Osteoblast (primary cell): ENCODE measurements at places on chromosomes 4 and X. TPM values are rescaled to one million over a fixed set of nuclear protein-coding genes. Genes with fewer than 3 reads are reported as not detected.
A peak's percentile ranks its signal among the peaks of the same experiment; 100 is the strongest.

DNA sequence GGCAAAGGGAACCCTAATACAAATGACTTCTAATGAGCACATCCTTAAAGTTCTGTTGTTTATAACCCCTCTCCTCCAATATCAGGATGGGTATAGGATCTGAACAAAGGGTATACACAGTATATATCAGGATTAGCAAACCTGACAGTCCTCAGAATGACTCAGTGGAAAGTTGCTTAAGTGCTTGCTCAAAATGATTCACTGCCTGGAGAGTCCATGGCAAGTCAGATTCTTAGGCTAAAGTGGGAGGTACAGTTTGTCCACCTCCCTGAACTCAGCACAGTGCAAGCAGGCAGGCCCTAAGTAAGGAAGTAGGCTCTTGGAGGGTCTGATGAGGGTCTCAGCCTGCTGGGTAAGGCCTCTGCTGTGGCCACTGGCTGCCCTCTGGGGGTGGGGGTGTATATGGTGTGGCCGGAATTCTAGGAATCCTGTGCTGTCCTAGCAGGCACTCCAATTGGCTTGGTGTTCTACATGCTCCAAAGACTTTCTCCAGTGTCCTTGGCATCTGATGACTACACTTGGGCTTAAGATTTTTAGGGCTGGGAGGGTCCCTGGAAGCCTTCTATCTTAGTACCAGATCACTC lies 54.3 kb downstream of the CHRDL1 start:
- H3K36me3 ChIP-seq: no peaks in the 10 kb centered on the region

DNA sequence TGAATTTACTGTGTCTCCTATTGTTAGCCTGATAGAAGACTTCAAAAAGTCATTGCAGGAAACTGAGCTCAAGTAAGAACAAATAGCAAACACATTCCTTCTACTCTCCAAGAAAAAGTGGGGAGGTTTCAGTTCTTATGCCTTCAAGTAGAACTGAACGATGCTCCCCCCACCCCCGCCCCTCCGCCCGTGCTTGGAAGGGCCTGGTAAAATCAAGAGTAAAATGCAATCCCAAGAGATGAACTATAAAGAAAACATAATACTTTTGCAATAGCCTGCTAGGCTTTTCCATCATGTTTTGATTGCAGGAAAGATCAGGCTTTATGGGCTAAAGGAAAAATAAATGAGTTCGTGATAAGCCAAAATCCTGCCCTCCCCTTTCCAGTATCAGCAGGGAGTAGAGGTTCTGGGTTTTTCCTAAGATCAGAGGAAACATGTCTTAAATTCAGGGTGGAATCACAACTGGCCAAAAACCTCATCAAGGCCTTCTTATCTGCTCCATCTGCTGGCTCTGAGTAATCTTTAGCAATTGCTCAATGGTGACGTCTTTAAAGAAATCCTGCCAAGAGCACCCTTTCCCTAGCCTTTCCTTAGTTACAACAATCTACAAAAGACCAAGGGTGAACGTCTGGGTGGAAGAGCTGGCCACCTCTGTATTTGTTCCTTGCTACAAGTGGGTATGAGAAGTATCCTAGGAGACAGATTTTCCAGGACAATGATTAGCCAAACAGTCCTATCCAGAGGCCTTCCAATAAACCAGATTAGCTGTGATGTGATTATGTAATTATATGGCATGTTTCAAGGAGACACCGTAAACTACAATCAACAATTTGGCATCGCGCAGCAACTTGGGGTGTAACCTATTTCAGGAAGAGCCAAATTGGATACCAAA lies 66.3 kb upstream of the FAM9C start:
- H3K36me3 ChIP-seq: no peaks in the 10 kb centered on the region
- peaks cover 20% of the 10 kb centered on the region for H3K4me1 ChIP-seq
- no peak overlapping the region for H3K4me3 ChIP-seq
- H3K27ac ChIP-seq: peak overlapping the region; percentile 90
- no peak for DNase-seq

DNA sequence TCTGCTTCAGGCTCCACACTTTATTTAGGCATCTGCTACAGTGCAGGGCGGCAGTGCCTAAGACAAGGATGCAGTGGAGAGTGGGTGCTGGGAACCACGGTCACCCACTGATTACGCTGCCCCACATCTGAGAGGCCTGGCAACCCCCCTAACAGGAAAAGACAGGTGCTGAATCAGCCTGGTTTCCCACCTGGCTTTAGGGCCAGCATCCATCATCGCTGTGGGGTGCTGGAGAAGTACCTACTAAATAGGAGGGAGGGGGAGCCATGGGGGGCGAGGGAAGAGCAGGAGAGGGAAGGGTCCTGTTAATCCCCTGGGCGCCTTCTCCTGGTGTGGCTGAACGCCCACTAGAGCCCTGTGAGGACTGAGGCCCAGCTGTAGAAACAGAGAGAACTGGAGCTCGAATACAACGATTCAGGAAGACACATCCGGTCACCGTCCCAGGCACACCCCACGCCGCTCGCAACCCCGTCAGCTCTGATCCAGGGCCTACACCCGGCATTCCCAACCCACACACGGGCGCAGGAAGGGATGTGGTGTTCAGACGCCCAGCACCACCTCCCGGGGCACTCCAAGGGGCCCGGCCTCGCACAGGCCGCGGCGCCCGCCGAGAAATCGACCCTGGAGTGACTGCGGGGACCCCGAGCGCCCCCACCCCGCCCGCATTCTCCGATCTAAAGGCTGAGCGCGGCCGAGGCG lies 554 bp downstream of the DCTD start:
- no peaks in the 10 kb centered on the region for H3K27me3 ChIP-seq
- peaks cover 19% of the 10 kb centered on the region for H3K4me1 ChIP-seq
- H3K4me3 ChIP-seq: peak overlapping the region; percentile 90
- peak overlapping the region; percentile 83 for H3K27ac ChIP-seq
- DNase-seq: peak; percentile 94
- peaks cover 20% of the 10 kb centered on the region for H3K36me3 ChIP-seq

DNA sequence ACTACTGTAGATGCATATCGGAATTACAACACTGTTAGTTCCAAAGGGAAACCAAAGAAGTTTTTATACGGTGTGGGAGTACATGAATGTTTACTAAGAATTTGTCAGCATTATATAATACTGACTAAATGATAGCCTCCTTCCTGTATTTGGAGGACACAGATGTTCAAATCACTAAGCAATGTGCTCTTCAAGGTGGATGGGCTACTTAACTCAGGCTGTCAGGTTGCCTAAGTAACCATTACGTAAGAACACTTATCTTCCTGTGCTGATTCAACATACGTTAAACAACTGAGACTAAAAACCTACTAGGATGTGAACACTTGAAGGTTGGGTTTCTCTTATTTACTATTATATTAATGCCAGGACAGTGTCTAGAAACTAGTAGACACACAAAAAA lies 81.9 kb upstream of the HPGD start:
- H3K27me3 ChIP-seq: no peaks in the 10 kb centered on the region
- no peaks in the 10 kb centered on the region for H3K36me3 ChIP-seq
- no peak overlapping the region for H3K27ac ChIP-seq
- H3K4me1 ChIP-seq: no peaks in the 10 kb centered on the region
- H3K4me3 ChIP-seq: no peak overlapping the region
- no peak for DNase-seq

The SLC25A14 gene
- 10.9 and 13.3 TPM in 2 replicates for total RNA-seq

The MAGEC3 gene
- not detected in 2 replicates for total RNA-seq

The TLR2 gene
- total RNA-seq: 0.29 and 0.36 TPM in 2 replicates

GRCh38 chrX:11351375-11352295 lies 58.4 kb downstream of the AMELX start:
- no peak for DNase-seq
- no peaks in the 10 kb centered on the region for H3K27me3 ChIP-seq
- peak overlapping the region; percentile 72 for H3K27ac ChIP-seq

The TIMP1 gene
- total RNA-seq: 904 and 922 TPM in 2 replicates

GRCh38 chrX:154714925-154715324 lies 36.0 kb downstream of the GAB3 start:
- peaks cover 31% of the 10 kb centered on the region for H3K4me1 ChIP-seq
- H3K27me3 ChIP-seq: no peaks in the 10 kb centered on the region
- DNase-seq: peak; percentile 74
- H3K36me3 ChIP-seq: no peaks in the 10 kb centered on the region
- no peak overlapping the region for H3K4me3 ChIP-seq
- no peak overlapping the region for H3K27ac ChIP-seq

DNA sequence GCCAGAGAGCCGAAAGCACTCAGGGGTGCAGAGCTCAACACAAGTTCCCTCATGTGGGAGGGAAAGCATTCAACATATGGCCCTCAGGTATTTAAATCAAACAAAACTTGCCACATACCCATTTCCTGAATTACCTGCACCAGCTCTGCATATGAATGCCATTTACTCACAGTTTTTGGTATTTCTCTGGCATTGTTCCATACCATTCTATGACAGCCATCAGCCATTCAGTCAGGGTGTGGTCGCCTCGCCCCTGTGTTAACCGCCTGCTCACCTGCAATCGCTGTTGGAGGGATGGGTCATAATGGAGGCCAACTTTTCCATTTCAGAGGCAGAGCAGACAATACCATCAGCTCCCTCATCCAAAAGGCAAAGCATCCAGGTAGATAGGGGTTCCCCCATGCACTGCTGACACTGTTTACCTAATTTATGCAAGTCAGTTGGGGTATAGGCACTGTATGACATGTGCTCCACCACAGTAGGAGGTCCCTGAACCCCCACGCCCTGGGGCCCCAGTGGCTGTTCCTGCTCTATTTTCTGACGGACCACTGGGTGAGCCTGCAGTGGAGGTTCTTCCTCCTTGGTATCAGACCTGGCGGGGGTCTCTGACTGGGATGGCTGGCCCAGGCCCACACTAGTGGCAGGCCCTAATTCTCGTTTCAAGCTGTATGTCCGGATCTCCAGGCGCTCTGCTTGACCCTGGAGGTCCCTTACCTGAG lies 227.1 kb downstream of the ADGRL3 start:
- no peak overlapping the region for H3K27ac ChIP-seq
- no peaks in the 10 kb centered on the region for H3K4me1 ChIP-seq
- H3K4me3 ChIP-seq: no peak overlapping the region
- no peaks in the 10 kb centered on the region for H3K36me3 ChIP-seq
- DNase-seq: no peak

GRCh38 chr4:59971952-59972351 lies 1228.2 kb upstream of the ADGRL3 start:
- no peak for DNase-seq
- no peak overlapping the region for H3K27ac ChIP-seq
- no peaks in the 10 kb centered on the region for H3K36me3 ChIP-seq
- no peaks in the 10 kb centered on the region for H3K4me1 ChIP-seq

The TAF7L gene
- total RNA-seq: 0.29 and 0.36 TPM in 2 replicates
